Effector memory CD4-positive, alpha-beta T cell (primary cell): ENCODE measurements at places on chromosomes 11 and 22.
A peak's percentile ranks its signal among the peaks of the same experiment; 100 is the strongest.

- no peak for DNase-seq
Observed at GRCh38 chr11:72039856-72040401, 40.4 kb downstream of the NUMA1 start.

DNA sequence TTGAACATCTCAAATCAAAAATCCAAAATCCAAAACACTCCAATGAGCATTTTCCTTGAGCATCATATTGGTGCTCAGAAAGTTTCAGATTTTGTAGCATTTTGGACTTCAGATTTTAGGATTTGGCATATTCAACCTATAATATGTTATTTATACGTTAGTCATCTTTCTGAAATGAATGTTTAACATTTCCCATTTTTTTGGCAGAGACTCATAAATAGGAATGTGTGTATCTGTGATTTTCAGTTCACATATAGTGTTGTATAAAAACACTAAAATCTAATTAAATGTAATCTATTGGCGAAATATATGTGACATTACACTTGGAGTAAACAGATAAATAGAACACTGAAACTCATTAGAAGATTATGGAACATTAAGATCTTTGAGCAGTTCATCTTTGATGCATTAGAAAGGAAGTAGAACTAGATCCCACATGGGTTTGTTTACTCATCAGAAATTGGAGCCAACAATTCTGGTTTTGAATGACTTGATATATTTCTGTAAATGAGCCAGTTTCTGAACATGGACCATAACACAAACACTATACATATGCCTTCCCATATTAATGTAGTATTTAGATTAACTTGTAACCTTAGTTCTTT lies 153.1 kb downstream of the UVRAG start:
- no peak for DNase-seq

GRCh38 chr11:46222490-46223251 lies 54.8 kb upstream of the CREB3L1 start:
- no peak for DNase-seq

GRCh38 chr22:27323661-27324060 lies 477.9 kb downstream of the MN1 start:
- no peak for DNase-seq

- DNase-seq = no peak
Observed at GRCh38 chr11:65298131-65298535, 16.5 kb upstream of the CDC42EP2 start.

GRCh38 chr22:19784384-19785175 lies 24.0 kb downstream of the TBX1 start:
- no peak for DNase-seq

GRCh38 chr11:1534682-1535081 lies 37.4 kb downstream of the DUSP8 start:
- DNase-seq = no peak

- DNase-seq = peak; percentile 18
Observed at GRCh38 chr22:49767355-49768062, 60.2 kb downstream of the BRD1 start.

- no peak for DNase-seq
Observed at GRCh38 chr22:37206118-37206840, 6.0 kb downstream of the SSTR3 start.

GRCh38 chr11:65617990-65618751 lies 2.6 kb downstream of the PCNX3 start:
- DNase-seq = no peak

- no peak for DNase-seq
Observed at GRCh38 chr11:46330563-46331281, 16.5 kb upstream of the DGKZ start.

DNA sequence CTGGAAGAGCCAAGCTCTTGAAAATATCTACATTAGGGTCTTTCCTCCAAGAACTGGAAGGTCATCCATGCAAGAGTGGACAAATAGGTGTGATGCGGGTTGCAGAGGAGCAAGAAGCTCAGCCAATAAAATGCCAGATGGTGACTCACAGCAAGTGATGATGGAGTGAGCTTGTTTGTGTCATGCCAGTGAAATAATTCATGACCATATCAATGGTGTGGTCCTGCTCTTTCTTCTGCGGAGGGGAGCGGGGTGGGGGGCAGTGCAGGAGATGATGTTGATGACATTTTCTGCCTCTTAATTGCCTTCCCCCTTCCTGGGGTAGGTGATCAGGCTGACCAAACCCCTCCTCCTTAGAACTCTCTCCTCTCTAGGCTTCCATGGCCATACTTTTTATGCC lies 118.5 kb upstream of the TIMP3 start:
- DNase-seq = no peak

GRCh38 chr11:125062218-125062930 lies 731 bp upstream of the SLC37A2 start:
- DNase-seq = no peak

DNA sequence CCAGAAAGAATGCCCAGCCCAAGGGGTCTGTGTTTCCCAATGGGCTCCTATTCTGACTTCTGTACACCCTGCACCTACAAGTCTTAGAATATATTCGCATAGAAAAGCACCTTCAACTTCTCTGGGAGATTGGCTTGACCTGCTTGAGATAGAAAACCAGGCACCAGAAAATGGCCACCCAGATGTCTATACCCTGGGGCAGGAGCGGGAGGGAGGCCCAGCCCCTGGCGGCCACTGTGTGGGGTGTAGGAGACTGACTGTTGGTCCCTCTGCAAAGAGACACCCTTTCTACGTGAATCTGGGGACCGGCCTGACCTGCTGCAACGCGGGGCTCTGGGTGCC lies 8.5 kb downstream of the DENND6B start:
- no peak for DNase-seq

- no peak for DNase-seq
Observed at GRCh38 chr22:50603511-50604255, 3.1 kb downstream of the MAPK8IP2 start.

DNA sequence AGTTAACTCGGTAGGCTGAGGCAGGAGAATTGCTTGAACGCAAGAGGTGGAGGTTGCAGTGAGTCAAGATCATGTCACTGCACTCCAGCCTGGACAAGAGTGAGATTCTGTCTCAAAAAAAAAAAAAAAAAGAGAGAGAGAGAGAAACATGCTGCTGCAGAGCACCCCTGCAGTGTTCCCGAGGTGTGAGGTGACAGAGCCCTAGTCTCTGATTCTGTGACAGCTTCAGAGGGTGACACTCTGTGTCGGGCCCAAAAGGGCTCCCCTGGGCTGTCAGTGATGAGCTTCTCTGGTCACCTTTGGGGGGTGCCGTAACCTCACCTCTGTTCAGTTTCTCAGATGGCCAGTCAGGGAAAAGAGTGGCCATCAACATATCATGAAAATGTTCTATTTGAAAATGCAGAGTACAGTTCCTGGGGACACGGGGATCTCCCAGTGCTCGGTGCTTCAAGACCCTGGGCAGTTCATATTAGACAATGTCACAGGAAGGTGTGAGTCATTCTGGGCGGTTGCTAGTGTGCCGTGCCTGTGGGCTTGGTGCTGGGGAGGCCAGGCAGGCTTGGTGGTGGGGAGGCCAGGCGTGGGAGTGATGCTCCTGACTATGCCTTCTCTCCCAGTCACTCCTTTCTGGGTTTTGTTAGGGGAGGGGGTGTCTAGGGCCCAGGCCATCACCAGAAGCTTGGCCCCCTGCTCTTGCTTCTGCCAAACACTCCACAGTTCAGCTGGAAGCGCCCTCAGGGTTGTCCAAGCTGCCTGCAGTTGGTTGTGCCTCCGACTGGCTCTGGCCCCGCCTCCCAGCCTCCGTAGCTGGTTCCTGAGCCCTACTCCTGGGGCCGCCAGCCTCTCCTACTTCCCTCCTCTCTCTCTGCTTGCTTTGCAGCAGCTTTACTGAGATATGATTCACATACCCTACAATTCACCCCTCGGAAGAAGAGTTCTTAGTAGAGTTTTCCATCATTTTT lies 52.5 kb upstream of the CLDN5 start:
- DNase-seq = no peak

- no peak for DNase-seq
Observed at GRCh38 chr11:104614117-104614680, 284.1 kb downstream of the CASP12 start.

GRCh38 chr11:9133956-9134355 lies 42.6 kb upstream of the SCUBE2 start:
- no peak for DNase-seq

- no peak for DNase-seq
Observed at GRCh38 chr11:6656936-6657335, 1.3 kb upstream of the DCHS1 start.

DNA sequence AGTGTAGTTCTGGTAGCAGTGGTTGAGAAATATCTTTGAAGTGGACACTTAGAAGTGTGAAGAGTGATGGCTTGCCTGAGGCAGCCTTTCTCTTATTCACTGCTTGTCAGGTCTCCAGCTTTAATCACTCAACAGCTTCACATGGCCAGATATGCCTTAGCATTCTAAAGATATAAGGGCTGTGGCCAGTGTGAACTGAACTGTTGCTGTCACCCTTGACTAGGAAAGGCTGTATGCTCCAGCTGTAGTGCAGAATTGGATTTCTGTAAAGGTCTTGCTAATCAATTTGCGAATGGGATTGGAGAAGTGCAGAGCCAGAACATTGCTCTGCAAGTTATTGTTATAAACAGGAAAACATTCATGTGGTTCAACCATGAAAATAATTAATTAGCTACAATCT lies 266.7 kb downstream of the TMEM135 start:
- DNase-seq = no peak
